Stimulated activated CD8-positive, alpha-beta memory T cell treated with anti-CD3 and anti-CD28 coated beads, Interleukin-4, amount 100 ng/mL, for 4 hours (primary cell): ENCODE measurements at places on chromosomes 5 and 9.

DNA sequence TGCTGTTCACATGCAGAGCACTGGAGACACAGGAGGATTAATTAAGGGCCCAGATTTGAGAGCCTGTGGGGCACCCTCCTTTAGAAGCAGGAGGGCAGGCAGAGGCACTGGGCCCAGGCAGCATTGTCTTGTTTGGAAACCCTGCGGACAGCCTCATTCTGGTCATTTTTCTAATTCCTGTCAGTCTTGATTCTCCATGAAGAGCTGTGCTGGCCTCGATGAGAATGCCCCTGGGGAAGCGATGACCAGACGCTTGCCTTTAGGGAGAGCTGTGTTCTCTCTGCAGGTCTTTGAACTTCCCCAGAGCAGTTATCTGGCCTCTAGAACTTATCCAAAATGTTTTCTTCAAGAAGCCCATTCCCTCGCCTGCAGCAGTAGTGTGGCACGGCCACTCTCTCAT lies 117.8 kb upstream of the PTCH1 start:
- no peak for DNase-seq

- DNase-seq, result no peak
Measured at GRCh38 chr5:9713356-9713755, 83.2 kb upstream of the TAS2R1 start.

GRCh38 chr9:4238522-4238921 lies 61.3 kb downstream of the GLIS3 start:
- no peak for DNase-seq

DNA sequence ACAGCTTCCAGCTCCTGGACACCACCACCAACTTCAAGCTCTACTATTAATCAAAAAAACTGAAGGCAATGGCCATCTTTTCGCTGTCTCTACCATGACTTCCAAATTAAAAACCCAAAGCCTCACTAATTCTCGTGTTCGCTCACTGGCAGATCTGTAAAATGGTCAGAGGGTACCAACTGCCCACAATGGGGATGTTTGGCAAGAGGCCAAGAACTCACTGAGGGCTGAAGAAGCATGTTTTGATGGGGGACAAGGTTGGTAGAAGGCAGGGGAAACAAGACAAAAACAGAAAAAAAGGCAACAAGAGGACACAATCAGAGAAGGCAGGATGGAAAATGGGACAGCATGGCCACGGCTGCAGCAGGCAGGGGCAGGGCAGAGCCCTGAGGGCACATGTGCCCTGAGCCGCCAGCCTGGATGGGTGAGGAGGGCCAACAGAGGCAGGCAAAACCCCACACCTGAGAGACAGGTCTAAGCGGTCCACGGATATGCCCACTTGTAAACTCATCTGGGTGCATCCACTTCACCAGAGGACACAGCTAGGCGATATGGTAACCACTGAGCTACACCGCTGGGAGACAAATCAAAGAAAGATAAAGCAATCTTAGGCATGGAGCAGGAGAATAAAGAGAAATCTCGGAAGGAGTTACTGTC lies 50.3 kb downstream of the PFDN1 start:
- DNase-seq, result no peak

DNA sequence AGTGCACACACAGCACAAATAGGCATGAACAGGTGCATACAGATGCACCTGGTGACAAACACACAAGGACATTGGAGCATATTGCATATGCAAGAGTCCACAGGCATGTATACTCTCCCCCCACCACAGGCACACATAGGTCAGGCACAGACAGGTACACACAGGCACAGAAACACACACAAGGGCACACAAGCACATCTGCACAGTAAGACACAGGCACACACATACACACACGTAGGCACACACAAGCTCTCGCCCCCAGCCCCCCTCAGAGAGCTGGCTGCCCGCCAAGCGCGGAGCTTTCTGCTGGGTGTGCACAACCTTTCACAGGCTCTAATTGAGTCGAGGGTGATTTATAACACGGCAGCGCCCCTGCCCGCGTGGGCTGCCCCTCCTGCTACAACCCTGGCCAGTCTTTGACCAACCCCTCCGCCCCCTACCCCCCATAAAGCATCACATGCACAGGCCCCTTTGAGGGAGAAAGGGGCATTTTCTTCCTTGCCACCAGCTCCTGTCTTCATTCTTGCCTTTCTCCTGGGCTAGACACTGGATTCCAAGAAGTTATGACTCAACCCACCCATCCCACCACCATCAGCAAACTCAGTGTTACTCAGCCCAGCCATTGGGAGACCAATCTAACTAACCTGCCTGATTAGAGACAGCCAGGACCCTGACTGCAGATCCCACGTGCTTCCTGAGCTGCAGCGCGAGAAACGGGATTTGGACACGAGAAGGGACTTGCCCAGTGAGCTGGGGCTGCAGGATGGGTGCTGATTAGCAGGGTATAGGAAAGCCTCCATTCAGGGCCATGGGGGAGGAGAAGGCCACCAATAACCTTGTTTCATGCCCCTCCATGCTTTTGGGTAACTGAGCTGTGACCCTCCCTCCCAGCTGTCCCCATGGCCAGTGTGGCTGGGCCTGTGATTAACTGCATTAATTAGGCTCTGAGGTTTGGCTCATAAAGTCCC lies 42.8 kb upstream of the PSD2 start:
- no peak for DNase-seq

DNA sequence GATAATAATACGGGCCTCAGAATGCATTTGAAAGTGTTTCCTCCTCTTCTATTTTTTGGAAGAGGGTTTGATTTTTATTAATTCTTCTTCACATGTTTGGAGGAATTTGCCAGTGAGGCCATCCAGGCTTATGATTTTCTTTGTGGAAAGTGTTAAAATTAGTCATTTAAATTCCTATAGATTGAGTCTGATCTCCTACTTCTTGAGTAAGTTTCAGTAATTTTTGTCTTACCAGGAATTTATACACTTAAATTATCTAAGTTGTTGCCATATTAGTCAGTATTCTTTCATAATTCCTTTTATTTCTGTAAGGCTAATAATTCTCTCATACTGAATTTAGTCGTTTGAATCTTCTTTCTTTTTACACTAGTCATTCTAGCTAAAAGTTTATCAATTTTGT lies 25.2 kb upstream of the HAPLN1 start:
- DNase-seq, result no peak

- no peak for DNase-seq
Measured at GRCh38 chr9:14866200-14866749, 44.0 kb downstream of the FREM1 start.

GRCh38 chr5:124920909-124921666 lies 174.6 kb upstream of the ZNF608 start:
- no peak for DNase-seq

GRCh38 chr5:1208743-1209488 lies 7.5 kb downstream of the SLC6A19 start:
- no peak for DNase-seq

GRCh38 chr5:4737868-4738267 lies 402.3 kb upstream of the ADAMTS16 start:
- no peak for DNase-seq

DNA sequence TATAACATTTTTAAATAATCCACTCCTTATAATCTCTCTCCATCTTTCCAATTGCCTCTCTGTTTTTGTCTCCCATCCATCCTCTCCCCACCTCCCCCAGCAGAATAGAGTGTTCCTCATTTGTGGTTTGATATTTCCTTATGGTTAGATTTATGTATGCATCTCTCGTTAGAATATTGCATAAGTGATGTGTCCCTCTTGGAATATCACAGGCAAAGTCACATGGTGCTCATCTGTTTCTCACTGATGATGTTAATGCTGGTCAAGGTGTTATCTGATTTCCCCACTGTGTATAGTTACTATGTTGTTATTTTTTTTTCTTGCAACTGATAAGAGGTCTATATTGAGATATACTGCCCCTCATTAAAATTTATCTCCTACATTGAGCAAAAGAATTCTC lies 3.1 kb upstream of the LRRC70 start:
- no peak for DNase-seq

- DNase-seq, result no peak
Measured at GRCh38 chr9:911005-911404, 65.5 kb upstream of the DMRT3 start.

- no peak for DNase-seq
Measured at GRCh38 chr9:104871961-104872527, 55.9 kb downstream of the ABCA1 start.

- DNase-seq, result no peak
Measured at GRCh38 chr5:134093351-134093750, 21.1 kb upstream of the TCF7 start.

DNA sequence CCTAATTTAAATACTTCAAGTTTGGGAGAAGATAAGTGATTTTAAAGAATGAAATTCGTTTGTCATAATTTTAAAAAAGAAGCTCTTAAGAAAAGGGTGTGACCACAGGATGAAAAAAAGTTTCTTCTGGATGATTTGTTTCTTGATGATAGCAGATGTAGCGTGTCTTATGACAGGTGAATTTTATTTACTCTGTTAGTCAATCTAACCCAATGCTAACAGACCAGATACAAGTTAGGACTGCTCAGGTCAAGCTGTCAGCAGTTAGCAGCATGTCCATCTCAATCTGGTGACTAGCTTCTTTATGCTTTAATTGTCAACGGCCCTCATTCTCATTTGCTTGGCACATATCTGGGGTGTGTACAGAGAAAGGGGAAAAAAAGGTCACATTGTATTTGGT lies 456.0 kb downstream of the BNC2 start:
- DNase-seq, result no peak

- DNase-seq, result no peak
Measured at GRCh38 chr5:162466011-162466410, 398.4 kb downstream of the GABRG2 start.

- no peak for DNase-seq
Measured at GRCh38 chr9:20333991-20334390, 288.3 kb downstream of the MLLT3 start.

DNA sequence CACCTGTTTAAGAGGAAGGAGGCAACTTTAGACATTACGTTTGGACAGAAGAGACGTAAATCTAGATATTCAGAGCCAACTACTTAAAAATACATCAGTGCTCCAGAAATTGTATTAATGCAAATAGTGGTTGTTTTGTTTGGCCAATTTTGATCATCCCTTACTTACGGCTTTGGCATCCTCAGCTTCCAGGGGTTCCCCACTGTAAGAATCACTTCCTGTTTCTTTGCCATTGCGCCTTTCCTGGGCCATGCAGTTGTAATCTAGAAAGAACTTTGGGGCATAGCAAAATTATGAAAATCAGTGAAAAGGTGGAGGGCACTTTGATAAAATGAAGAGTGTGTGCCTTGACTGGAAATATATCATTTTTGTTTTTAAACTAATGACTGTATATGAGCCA lies 537.2 kb upstream of the TLE4 start:
- DNase-seq, result no peak

DNA sequence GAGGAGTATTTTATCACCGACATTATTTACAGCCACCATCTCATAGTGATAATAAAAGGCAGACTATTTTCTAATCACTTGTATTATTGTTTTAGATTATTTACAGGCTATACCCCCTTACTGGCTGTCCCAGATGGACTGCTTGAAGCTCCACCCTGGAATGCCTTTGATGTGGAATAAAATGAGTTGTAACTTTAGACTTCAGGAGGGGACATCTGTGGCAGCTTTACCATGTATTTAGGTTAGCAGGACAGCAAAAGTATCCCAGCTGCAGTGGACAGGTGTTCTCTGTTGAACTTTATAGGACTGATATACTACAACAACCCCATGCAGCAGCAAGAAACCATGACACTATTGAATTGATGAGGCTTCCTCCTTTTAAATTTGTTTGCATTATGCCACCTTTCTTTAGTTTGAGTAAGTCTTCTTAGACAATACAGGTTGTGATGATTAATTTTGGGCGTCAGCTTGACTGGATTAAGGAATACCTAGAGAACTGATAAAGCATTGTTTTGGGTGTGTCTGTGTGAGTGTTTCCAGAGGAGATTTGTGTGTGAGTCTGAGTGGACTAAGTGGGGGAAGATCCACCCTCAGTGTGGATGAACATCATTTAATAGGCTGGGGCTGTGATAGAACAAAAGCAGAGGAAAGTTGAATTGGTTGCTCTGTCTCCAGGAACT lies 29.2 kb upstream of the C9orf57 start:
- DNase-seq, result no peak

DNA sequence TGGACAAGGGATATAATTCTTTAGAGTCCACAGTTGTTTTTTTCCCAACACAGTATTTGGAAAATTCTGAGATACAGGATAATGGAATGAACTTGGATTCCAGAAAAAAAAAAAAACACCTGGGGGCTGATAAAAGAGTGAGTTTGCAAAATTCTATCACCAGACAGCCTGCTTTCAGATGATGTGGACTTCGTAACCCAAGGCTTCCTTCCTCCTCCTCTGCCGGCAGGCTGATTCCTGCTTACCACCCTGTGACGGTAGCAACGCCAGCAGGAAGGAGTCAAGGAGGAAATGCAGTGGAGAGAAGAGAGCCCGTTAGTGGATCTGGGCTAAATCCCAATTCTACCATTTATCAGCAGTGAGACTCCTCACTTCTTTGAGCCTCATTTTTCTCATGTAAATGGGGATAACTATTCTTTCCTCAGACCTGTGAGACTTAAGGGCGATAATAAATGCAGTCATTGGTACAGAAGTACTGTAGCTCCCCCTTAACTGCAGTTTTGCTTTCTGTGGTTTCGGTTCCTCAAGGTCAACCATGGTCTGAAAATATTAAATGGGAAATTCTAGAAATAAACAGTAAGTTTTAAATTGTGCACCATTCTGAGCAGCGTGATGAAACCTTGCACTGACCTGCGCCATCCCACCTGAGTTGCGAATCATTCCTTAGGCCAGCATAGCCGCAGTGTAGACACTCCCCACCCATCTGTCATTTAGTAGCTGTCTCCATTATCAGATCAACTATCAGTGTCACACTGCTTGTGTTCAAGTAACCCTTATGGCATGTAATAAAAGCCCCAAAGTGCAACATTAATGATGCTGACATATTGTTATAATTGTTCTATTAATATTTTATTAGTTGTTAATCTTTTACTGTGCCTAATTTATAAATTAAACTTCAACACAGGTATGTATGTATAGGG lies 71.4 kb downstream of the DCP2 start:
- no peak for DNase-seq

DNA sequence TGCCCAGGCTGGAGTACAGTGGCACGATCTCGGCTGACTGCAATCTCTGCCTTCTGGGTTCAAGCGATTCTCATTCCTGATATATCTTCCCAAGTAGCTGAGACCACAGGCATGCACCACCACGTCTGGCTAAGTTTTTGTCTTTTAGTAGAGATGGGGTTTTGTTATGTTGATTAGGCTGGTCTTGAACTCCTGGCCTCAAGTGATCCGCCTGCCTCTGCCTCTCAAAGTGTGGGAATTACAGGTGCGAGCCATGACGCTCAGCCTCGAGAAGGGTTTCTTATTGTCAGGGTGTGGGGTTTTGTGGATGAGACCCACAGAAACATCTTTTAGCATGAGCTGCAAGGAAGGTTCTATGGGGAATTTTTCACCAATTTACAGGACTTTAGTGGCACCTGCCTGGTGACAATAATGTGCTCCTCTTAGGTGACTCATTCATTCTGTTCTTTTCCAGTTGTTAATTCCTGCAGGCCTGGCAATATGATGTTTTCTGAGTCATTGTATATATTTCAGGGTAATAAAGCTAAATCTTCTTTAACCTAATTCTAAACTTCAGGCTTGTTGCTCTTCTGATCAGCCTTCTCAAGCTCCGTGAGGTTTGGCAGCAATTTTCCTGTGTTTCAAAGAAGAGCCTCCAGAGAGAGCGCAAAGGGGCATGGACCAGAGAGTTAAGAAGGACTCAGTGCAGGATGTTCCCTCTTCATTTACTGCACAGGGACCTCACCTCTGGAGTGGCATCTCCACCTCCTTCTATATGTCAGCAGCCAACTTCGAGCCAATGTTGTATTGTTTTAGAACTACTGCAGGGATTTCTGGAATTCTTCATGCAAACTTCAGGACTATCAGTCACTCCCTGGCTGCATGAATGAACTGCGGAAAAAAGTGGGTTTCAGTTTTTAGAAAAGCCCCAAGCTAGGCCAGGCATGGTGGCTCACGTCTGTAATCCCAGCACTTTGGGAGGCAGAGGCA lies 77.8 kb upstream of the ZNF618 start:
- no peak for DNase-seq
